Skin of body (tissue), 3 donors: ENCODE measurements at places on chromosomes 3 and 15.

GRCh38 chr3:149453140-149453805 is 21.2 kb upstream of the TM4SF4 start:
- DNase-seq, result no peak

DNA sequence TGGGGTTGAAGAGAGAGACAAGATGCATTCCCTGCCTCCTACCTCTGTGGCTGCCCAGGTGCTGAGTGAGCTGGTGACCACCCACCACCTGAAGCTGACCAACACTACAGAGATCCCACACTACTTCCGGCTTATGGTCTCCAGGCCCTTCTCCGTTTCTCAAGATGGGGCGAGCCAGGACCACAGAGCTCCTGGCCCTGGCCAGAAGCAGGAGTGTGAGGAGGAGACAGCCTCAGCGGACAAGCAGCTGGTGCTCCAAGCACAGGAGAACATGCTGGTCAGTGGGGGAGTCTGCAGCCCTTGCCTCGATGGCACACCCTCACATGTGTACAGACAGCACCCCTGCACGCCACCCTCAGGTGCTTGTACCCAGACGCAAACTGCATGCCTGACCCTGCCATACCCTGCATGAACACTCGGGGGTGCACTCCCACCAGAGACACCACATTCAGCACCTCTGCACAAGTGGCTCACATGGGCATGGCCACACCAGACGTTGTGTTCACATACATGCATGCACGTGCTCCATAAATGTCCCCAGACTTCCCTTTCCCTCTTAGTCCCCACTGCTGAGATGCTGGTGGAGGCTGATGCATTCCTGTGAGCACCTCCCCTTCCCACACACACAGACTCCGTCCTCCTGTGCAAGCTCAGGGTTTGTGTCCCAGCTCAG is 19.0 kb downstream of the ACAA1 start:
- DNase-seq, result no peak

GRCh38 chr3:146322216-146322817 is 71.4 kb upstream of the PLSCR4 start:
- peak; percentile 39 for DNase-seq

DNA sequence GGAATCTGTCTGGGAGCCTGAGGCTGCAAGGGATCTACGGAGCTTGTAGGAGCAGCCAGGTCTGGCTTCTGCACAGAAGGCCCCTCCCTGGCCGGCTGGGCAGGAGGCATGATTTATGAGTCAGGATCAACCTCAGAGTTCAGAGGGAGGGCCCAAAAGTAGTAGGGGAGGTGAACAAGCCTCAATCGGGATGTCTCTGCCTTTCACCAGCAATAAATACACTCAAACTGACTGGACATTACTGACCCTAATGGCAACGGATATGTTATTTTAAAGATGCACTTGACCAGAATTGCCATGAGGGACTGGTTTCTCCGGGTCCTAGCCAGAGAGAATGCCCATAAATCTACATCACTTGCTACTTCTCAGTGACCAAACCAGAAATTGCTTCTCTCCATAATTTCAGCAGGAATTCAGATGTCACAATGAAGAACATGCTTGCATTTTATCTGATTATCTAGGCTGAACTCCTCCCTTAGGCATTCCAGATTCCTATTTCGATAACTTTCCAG is 109.6 kb upstream of the LMOD3 start:
- no peak for DNase-seq

DNA sequence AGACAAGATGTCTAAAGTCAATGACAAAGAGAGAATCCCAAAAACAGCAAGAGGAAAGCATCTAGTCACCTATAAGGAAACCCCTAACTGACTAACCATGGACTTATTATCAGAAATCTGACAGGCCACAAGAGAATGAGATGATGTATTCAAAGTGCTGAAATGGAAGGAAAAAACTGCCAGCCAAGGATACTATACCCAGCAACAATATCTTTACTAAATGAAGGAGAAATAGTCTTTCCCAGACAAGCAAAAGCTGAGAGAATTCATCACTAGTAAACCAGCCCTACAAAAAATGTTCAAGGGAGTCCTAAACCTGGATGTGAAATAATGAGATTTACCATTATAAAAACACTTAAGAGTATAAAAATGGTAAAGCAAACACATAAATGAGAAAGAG is 128.0 kb downstream of the SATB1 start:
- no peak for DNase-seq
